Neural progenitor cell (in vitro differentiated cells): ENCODE measurements at places on chromosomes 4 and X. TPM values are rescaled to one million over a fixed set of nuclear protein-coding genes. Genes with fewer than 3 reads are reported as not detected.

UGT2B15 gene
- not detected in 2 replicates for total RNA-seq

- H3K27ac ChIP-seq, result no peak within 1 kb of the TSS
- no peaks in the 10 kb centered on the region for H3K36me3 ChIP-seq
- peak within 1 kb of the TSS; percentile 81 for H3K4me3 ChIP-seq
- peak; percentile 87 for DNase-seq
- peaks cover 46% of the 10 kb centered on the region for H3K27me3 ChIP-seq
- peaks cover 18% of the 10 kb centered on the region for H3K4me1 ChIP-seq
Observed at GRCh38 chr4:114598191-114599121, at the start of gene UGT8. Gene UGT8 (plus strand): TSS chr4:114598807. CDS start chr4:114622881, 24,074 bp downstream.

DNA sequence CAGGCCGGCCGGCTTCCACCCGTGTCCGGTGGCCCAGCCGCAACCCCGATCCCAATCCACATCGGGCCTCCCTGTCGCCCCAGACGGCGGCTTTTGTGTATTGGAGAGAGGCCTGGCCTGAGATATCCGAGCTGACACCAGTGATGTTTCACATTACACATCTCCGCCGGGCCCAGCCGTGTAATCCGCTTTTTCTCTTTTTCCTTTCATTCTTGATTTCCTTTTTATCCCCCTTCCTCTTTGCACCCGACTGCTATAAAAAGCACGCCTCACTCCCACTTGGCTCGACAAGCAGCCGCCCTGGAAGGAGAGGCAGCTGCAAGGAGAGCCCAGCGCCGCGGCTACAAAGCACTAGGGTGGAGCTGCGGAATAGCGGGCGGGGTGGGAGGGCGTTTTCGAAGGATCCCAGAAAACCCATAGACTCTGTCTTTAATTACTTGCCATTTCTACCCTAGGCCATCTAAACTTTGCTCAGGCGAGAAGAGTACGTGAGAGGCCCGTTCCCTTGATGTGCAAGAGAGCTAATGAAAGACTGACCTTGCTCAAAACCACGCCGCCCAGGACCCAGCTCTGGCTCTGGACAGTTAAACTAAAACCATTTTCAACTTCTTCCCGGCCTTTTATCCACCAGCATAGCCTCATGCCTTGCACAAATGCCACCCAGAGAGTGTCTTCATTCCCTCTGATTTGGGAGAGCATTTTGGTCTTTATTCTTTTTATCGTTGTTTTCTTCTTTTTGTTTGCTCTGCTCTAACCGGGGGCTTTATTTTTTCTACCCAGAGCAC, 3.2 kb downstream of the PITX2 start:
- H3K27me3 ChIP-seq, result peaks cover 100% of the 10 kb centered on the region
- H3K36me3 ChIP-seq, result no peaks in the 10 kb centered on the region
- peak; percentile 76 for DNase-seq

DNA sequence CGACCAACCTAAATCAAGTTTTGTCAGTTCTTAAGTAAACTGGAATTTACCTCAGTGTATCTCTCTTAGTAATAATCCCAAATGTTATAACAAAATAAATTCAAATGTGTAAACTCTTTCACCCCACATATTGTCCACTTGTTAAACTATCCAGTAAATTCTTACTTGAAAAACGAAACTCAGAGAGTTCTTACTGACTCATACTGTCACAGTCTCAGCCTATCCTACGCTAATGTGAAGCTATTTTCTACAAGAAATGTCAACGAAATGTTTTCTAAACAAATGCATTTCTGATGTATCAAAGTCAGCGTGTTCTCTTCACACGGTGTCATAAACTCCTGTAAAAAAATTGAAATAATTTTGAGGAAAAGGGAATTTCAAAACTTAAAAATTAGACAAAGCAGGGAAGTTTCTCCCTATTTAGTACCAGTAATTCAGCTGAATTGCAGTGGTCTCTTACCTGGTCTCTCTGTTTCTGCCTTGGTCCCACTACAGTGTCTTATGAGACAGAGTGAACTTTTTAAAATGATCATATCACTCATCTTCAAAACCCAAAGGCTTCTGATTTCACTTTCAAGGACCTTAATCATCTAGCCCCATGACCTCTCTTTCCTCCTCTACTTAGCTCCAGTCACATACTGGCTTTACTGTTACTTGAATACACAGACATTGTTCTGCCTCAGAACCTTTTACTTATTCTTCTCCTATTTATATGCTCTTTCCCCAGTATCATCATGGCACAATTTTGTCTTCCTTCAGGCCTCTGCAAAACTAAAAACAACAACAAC, 63.3 kb downstream of the DCAF8L1 start:
- no peak overlapping the region for H3K27ac ChIP-seq
- DNase-seq, result no peak
- no peaks in the 10 kb centered on the region for H3K4me1 ChIP-seq
- H3K27me3 ChIP-seq, result no peaks in the 10 kb centered on the region
- no peak overlapping the region for H3K4me3 ChIP-seq
- no peaks in the 10 kb centered on the region for H3K36me3 ChIP-seq

KIF4A gene
- 63.6 and 77.6 TPM in 2 replicates for total RNA-seq

DNA sequence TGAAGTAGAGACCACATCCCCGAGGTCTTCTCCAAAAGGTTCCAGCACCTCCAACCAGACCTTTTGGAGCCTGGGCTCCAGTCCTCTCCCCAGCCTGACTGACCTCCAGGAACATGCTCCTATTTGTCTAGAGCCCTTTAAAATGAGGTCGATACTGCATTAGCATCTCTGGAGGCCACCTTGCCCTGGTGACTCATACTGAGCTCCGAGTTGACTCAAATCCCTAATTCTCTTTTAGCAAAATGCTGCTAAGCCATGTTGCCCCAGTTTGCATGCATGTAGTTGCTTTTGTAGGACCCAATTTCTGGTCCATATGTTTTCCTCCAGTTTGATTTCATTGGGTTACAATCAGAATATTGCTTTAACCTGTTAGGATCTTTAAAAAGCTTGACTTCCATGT, 43.5 kb upstream of the CITED1 start:
- H3K4me1 ChIP-seq, result no peaks in the 10 kb centered on the region
- H3K27me3 ChIP-seq, result no peaks in the 10 kb centered on the region
- no peak for DNase-seq
- no peaks in the 10 kb centered on the region for H3K36me3 ChIP-seq

DNA sequence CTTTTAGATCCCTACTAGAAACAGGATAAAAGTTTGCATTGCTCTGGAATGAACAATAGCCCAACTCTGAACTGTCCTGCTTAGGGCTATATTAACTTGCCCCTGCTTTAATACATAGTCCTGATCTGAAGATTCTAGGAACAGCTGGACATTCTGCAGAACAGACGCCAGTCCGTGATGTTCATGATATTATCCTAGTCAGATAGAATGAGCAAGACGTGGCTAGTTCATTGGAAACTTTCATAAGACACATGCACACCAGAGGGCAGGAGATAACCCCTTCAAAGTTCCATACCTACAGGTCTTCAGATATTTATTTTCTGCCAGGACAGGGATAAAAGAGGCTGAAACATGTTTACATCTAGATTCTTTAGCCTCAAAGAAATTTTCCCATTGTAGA, 75.5 kb upstream of the CLNK start:
- H3K4me3 ChIP-seq, result no peak overlapping the region
- no peak for DNase-seq

GRCh38 chr4:22932326-22932725, 239.6 kb downstream of the GBA3 start:
- no peak for DNase-seq
- no peaks in the 10 kb centered on the region for H3K36me3 ChIP-seq
- H3K27ac ChIP-seq, result no peak overlapping the region
- H3K4me1 ChIP-seq, result no peaks in the 10 kb centered on the region

- H3K36me3 ChIP-seq, result no peaks in the 10 kb centered on the region
- no peak overlapping the region for H3K4me3 ChIP-seq
- H3K27me3 ChIP-seq, result no peaks in the 10 kb centered on the region
Observed at GRCh38 chr4:15914291-15914690, 24.2 kb downstream of the FGFBP1 start.

HHIP gene
- not detected in 2 replicates for total RNA-seq

DNA sequence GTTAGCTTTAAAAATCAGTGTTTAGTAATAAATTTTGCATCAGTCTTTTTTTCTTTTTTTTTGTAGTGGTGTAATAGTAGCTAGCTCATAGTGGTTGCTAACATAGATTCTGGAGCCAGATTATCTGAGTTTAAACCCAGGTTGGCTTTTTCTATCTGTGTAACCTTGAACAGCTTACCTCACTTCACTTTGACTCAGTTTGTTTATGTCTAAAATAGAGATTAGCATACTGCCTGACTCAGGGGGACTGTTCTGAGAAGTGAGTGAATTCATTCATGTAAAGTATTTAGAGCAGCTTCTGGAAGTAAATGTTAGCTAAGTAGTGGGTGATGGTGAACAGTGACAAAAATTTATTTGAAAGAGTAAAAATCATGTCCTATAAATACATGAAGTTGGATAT, 32.9 kb downstream of the CPEB2 start:
- no peaks in the 10 kb centered on the region for H3K27me3 ChIP-seq
- no peaks in the 10 kb centered on the region for H3K4me1 ChIP-seq
- no peak overlapping the region for H3K27ac ChIP-seq

NAA11 gene
- not detected in 2 replicates for total RNA-seq

DNA sequence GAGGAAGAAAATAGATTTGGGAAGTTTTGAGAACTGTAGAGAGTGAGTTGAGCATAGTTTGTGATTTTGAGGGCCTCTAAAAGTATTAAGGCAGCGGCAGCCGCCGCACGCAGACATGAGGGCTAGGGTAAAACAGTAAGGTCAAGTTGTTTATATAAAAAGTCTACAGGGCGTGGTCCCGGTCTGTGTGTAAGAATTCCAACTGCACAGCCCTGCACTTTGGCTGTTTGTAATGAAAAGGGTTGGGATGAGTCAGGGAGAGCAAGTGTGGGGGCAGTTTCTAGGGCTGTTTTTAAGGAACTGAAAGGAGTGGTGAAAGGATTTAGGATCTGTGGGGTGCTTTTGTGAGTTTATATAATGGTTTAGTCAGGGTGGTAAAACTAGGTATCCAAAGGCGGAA, 55.0 kb downstream of the BEX3 start:
- H3K27me3 ChIP-seq, result no peaks in the 10 kb centered on the region
- no peak for DNase-seq
- H3K27ac ChIP-seq, result no peak overlapping the region
- no peak overlapping the region for H3K4me3 ChIP-seq
- no peaks in the 10 kb centered on the region for H3K36me3 ChIP-seq

DNA sequence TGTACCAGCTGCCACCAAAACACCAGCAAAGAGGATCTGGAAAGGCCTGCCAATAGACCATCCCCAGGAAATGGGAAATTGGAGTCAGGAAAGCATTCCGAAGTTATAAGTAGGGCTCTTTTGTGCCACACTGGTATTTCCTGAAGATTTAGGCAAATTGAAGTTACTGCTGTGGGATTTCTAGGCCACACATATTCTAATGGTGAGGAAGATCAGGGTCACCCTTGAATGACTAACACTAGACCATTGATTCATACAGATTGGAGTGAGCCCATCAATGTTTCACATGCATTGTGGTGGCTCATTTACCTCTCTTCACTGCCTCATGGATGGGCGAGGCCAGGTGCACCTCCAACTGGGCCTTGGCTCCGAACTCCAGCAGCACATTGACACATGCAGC, 22.6 kb downstream of the ASB11 start:
- DNase-seq, result no peak
- no peaks in the 10 kb centered on the region for H3K36me3 ChIP-seq
- H3K4me1 ChIP-seq, result no peaks in the 10 kb centered on the region
- H3K27me3 ChIP-seq, result no peaks in the 10 kb centered on the region

SOWAHB gene
- total RNA-seq, result 0.06 and 0.11 TPM in 2 replicates

FHIP1A gene
- 12.7 and 25.7 TPM in 2 replicates for total RNA-seq

DNA sequence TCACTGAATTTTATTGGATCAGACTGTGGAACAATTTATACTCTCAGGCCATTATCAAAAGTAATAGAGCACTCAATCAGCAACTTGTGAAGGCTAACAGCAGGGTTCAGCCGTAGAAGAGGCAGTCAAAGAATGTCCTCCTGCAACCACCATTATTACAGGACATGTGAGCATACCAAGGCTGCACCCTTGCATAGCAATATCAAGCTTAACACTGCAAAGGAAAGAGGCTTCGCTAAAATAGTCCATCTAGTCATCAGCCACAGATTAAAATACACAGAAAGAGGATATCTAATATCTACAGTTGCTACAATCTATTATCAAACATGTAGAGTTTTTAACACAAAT, 42.9 kb upstream of the TMPRSS11B start:
- no peak overlapping the region for H3K4me3 ChIP-seq
- H3K27me3 ChIP-seq, result no peaks in the 10 kb centered on the region
- no peaks in the 10 kb centered on the region for H3K4me1 ChIP-seq
- DNase-seq, result no peak
- no peaks in the 10 kb centered on the region for H3K36me3 ChIP-seq

DNA sequence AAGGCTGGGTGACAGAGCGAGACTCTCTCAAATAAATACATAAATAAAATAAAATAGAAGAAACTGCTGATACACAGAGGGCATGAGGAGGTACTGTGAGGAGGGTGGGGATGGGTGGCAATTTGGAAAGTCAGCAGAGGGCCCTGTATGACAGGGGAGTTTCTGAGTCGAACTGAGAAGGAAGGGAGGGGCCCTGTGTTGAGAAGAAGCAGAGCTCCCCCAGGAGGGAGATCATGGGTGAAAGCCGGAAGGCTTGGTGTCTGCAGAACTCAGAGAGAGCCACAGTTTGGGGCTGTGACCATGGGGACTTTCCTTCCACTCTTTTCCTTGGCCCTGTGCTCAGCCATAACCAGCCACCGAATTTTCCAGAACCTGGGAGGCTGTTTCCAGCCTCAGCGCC, 24.8 kb upstream of the AFAP1 start:
- DNase-seq, result no peak
- H3K27ac ChIP-seq, result no peak overlapping the region
- H3K4me3 ChIP-seq, result no peak overlapping the region
- no peaks in the 10 kb centered on the region for H3K4me1 ChIP-seq

BEX1 gene
- 52.2 and 63.5 TPM in 2 replicates for total RNA-seq

ARHGAP24 gene
- 2.2 and 2.6 TPM in 2 replicates for total RNA-seq

DNA sequence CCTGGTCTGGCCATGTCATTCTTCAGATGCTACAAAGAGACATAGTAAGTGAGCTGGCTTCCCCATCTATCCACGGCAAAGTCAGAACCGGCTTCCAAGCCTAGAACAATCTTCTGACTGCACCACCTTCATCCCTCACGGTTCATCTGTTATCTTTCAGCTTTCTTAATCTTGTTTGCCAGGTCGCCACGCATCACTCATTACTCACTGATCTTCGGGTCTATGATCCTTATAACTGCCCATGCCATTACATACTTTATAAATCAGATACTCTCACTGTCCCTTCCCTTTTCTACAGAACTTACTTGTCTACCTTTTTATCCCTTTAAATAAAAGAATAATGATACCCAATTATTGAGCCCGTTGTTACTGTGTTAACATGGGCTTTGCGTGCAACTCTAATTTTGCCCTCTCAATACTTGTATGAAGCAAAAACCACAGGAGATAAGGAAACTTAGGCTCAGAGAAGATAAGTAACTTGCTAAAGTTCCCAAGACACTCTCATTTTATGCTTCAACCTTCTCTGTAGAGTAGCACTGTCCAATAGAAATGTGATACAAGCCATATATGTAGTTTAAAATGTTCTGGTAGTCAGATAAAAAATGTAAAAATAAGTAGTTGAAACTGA, 171.7 kb downstream of the AMELX start:
- no peak for DNase-seq
- H3K4me3 ChIP-seq, result no peak overlapping the region
- H3K36me3 ChIP-seq, result no peaks in the 10 kb centered on the region
- no peak overlapping the region for H3K27ac ChIP-seq
- no peaks in the 10 kb centered on the region for H3K27me3 ChIP-seq

MAGEC2 gene
- total RNA-seq, result not detected in 2 replicates
